ENCODE measurements at places on chromosomes 11 and 22.

DNA sequence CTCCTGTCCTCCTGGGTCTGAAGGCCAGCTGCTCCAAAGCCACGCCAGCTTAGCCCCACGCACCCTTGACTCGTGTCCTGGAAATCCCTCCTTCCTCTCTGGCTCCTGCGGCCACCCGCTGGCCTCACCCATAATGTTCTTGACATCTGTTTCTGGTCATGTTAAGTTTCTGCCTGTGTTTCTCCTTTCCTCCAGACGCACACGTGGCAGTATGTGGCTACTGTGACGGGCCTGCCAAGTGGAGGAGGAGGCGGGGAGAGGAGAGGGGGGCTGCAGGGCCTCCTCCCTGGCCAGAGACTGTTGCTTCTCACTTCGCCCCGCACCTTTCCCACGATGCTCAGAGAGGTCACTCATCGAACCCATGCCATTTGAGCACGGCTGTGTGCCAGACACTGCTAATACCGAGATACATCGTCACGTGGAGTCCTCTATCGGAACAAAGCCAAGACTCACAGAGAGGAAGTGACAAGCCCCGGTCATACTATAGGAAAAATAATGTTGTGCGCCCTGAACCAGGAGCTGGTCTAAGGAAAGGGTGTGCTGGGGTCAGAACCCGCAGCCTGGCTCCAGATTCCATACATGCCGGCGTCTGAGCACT lies 11.5 kb downstream of the C1QTNF6 start:
- no peak for DNase-seq

- DNase-seq: peak; percentile 84
These were observed 83.3 kb downstream of the BARX2 start for GRCh38 chr11:129458756-129459535.

GRCh38 chr11:7846003-7846402 lies 49.3 kb upstream of the OR5P2 start:
- DNase-seq: no peak

GRCh38 chr11:26199331-26200095 lies 132.4 kb upstream of the ANO3 start:
- DNase-seq: no peak

- no peak for DNase-seq
These were observed 9.3 kb downstream of the CD82 start for GRCh38 chr11:44574610-44575287.

GRCh38 chr22:49356428-49356827 lies 471.2 kb downstream of the BRD1 start:
- no peak for DNase-seq

DNA sequence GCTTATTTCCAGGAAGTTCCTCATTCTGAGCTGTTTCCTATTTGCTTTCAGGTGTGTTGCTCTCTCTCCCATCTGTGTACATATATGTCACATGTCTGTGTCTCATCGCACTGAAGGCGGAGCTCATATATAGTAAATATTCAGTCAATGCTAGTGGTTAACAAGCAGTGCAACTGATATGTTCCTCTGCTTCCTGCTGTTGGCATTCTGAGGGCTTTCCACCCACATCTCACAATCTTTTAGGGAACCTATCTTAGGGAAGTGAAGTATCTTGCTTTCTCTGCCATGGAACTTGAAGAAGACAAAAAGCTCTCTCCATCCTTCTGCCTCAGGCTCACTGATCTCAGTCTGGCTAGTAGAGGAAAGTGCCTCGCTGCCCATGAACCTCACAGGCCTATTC lies 139.8 kb downstream of the TTC17 start:
- no peak for DNase-seq
